Neural progenitor cell (in vitro differentiated cells): ENCODE measurements at places on chromosomes 7 and 10.

DNA sequence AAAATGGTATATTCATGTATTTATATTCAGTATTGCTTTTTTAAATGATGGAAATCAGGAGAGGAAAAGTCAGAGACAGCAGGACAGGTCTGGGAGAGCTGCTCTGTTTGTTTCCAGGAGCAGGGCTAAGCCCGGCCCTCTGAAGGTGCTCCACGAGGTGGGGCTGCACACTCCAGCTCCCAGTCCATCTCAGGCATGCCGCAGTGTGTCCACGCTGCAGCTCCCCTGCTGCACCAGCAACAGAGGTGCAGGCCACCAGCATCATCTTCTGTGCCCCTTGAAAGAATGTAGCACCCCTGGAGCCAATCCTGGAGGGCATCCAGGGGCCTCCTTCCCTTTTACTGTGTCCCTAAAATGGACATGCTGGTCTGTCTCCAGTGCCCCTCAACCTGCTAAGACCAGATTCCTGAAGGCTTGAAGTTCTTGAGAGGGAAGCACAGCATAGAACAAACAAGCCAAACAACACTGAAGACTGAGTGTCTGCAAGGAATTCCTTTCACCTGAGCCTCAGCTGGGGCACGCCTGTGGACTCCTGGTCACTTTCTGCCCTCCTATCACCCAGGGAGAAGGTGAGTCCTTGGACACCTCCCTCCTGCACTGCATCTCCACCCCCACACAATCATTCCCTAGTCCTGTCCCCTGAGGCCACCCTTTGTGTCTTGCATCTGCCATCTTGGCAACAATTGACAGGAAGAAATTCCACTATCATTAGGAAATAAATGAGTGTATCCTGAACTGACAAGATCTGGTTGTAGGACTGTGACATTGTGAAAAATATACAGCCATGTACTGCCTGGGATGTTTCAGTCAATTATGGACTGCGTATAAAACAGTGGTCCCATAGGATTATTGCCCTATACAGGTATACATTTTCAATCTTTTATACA, 100.5 kb downstream of the CXCL12 start:
- DNase-seq = no peak

DNA sequence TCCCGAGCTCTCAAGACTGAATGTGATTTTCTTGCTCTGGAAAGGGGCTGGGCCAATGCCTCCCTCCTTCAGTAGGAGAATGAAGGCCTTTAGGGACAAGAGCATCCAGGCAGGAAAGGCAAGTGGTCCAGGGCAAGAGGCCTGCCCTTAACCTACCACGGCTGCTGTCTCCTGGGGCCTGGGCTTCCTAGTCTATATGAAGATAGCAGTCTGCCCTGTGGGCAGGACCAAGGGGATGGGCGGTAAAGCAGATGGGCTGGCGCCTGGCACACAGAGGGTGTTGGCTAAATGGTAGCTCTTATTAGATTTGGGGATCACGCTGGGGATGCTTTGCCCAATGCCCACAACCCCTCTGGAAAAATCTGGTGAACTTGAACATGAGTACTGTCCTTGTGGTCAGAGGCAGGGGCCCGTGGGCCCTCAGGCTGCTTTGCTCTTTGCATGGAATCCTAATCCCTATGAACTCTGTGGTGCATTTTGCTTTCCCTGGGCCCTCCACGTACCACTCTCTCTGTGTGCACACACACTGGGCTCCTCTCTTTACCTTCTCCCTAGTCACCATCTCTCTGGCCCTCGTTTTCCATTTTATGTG, 20.3 kb downstream of the CHAT start:
- DNase-seq = no peak

DNA sequence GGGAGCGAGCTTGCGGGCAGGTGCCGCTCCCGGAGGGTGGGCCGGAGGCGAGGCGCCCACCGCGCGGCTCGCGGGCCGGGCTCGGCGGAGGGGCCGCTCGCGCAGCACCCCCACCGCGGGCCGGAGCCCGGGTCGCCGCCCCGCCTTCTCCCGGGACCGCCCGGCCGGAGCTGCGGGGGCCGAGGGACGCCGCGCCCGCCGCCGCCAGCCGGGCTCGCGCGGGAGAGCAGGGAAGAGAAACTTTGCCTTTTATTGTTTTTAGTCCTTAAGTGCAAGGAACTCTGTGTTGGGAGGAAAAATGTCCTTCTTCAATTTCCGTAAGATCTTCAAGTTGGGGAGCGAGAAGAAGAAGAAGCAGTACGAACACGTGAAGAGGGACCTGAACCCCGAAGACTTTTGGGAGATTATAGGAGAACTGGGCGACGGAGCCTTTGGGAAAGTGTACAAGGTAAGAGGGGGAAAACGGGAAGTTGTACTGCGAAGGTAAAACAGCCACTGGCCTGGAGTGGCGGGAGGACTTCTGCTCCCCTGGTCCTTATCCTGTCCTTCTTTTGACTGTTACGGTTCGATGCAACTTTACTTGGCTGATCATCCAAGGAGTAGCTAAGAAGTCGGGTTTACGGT, 620 bp downstream of the SLK start:
- DNase-seq = peak; percentile 34

DNA sequence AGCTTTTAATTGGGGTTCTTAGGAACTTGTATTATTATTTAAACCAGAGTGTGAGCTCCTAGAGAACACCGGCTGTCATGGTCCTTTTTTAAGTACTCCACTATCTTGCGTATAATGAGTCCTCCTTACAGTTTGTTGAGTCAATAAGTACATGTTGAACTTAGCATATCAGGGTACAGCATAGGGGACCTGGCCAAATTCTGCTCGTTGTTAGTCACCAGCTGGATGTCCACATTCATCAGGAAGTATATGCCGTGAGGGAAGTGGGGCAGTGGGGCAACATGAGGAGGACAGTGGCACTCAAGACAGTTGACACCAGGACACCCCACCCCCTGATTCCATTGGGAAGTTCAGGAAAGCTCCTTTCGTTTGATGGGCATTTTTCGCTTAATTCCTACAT, 16.6 kb downstream of the RPP30 start:
- no peak for DNase-seq

- no peak for DNase-seq
Measured at GRCh38 chr7:11290863-11291262, 317.2 kb downstream of the PHF14 start.

- DNase-seq = no peak
Measured at GRCh38 chr7:66123175-66123528, 8.5 kb downstream of the CRCP start.

DNA sequence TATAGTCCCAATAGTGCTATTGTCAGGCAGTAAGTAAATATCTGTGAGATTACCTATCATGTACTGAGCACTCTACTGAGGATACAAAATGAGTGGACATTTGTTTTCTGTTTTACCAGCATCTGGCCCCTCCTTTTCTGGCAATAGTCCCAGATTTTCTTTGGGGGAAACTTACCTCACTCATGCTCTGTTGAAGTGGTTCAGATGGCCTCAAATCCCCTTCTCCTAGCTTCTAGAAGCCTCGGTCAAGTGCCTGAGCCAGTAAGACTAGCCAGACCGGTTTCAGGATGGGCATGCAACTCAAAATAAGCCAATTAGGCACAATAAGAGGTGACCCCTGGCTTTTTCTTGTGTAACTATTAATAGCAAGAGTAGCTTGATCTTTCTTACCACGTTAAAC, 19.7 kb downstream of the TRDMT1 start:
- DNase-seq = no peak

GRCh38 chr10:110358869-110359629, 54.3 kb upstream of the SMNDC1 start:
- DNase-seq = no peak

DNA sequence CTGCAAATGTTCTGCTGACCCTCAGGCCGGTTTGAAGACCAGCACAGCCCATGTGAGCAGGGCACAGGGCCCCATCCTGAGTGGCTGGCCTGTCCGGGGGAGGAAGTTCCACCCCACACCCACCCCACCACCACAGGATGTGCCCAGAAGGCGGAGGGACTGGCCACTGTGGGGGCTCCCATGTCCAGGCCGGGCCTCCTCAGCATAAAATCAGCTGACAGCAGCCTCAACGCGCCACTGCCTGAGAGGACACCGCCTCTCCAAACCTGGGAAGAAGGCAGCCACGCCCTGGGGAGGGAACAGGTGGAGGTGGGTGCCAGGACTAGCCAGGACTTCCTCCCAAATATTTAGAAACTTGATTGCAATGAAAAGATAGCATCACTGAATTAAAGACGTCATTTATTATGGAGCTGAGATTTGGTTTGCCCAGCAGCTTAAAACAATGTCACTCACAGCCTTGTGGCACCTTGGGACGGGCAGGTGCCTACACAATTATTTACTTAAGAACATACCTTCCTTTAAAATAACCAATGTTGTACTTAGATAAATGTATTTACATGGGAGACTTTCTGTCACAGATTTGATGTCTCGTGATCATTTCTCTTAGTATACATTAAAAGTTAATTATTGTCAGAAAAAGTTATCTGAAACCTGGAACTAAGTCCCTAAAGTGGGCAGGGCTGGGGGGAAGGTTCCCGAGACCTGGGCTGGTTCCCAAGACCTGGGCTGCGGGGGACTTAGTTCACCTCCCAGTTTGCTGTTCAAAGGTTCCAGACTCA, 27.3 kb upstream of the FAM20C start:
- no peak for DNase-seq

DNA sequence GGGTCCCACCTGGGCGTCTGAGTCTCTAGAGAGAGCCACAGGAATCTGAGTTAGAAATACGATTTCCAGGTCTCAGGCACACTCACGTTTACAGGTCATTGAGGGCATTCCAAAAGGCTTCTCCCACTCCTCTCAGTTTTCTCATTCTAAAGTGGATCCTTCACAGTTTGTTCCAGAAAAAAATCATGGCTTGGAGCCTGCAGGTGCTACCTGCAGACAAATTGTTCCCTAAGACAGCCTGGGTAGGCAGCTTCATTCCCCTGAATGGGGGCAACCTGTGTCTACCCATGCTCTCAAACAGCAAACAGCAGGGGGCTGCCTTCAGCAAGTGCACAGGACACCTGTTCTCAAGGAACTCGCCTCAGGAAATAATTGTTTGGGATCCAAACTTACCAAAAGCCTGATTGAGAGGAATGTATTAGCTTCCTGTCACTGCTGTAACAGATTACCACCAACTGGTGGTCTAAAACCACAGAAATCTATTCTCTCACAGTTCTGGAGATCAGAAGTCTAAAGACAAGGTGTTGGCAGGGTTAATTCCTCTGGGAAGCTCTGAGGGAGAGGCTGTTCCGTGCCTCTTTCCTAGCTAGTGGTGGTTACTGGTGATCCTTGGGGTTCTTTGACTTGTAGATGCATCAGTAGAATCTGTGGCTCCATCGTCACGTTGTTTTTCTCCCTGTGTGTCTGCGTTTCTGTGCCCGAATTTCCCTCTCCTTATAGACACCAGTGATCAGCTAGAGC, 117.2 kb downstream of the RAB11FIP2 start:
- DNase-seq = peak; percentile 43

DNA sequence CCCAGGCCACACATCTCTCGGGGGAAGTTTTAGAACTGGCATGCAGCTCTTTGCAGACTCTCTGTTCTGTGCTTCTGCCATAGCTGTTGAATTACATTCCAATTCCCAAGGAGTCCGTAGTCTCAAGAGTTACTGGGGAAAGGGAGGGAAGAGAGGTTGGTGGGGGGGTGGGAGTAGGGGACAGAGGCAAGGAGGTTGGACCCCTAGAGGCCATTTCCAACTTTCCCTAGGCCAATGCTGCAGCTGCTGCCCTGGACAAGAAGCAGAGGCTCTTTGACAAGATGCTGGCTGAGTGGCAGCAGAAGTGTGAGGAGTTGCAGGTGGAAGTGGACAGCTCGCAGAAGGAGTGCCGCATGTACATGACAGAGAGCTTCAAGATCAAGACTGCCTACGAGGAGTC, 23.8 kb downstream of the MYH16 start:
- no peak for DNase-seq

DNA sequence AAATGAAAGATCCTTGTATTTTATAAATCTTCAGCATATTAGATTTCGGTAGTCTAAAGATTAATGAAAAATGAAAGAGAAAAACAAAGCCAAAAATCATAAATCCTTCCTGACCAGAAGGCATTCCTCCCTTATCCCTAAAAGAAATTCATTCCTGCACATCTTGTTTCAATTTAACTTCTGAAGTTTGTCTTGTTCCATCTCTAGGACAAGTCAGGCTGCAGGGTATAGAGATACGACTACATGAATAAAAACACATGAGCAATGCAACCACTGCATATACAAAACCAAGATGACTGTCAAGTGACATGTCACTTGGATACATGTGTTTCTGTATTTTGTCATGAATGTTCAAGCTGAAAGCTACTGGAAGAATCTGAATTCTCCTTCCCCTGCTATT, 214.9 kb downstream of the JAZF1 start:
- no peak for DNase-seq

GRCh38 chr7:149427893-149428292, 33.0 kb downstream of the ZNF777 start:
- no peak for DNase-seq

- DNase-seq = no peak
Measured at GRCh38 chr10:74855027-74855426, 28.6 kb downstream of the KAT6B start.

GRCh38 chr10:27687326-27687725, 58.3 kb downstream of the MKX start:
- no peak for DNase-seq

DNA sequence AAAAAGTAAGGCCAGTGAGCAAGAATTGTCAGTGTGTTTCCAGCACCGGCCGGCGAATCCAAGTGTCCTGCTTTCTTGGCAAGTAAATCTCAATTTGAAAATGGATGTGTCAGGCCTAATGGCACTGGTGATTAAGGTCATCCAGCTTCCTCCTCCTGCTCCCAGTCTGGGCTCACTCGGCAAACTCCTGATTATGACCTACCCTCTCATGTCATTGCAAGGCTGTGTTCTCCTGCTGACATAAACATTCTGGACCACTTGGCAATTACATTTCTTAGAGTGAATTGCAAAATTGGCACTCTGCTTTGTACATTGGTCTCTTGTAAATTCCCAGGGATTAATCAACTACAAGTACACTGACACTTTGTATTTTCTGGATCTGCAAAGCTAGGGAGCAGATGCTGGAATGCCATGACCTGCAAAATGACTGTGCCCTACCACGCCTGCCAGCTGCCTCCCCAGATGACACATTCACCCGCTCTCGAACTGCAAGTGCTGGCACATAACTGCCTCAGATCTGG, 473.8 kb downstream of the KIF20B start:
- DNase-seq = no peak

GRCh38 chr7:70360557-70360956, 762.3 kb downstream of the AUTS2 start:
- DNase-seq = no peak

- DNase-seq = peak; percentile 34
Measured at GRCh38 chr10:122462533-122463465, 1.4 kb downstream of the HTRA1 start.

DNA sequence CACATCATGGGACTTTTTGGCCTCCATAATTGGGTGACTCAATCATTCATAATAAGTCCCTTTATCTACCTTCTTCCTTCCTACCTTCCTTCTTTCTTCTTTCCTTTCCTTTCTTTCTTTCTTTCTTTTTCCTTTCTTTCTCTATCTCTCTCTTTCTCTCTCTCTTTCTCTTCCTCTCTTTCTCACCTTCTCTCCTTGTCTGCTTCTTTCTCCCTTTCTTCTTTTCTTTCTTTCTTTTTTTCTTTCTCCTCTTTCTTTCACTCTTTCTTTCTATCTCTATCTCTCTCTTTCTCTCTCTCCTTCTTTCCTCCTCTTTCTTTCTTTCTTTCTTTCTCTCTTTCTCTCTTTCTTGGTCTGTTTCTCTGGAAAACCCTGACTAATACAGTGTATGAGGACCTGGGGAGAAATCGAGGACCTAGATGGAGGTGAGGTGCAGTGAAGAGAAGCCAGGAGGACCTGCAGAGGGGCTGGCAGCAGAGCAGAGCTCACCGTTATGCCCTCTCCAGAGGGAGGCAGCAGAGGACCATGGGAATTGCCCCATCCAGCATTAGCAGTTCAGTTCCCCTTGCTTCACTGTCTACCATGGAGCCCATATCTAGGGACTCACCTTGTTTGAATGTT, 52.7 kb upstream of the BTRC start:
- peak; percentile 66 for DNase-seq
